ENCODE measurements at places on chromosomes 3 and 15. TPM values are rescaled to one million over a fixed set of nuclear protein-coding genes. Genes with fewer than 3 reads are reported as not detected.

DNA sequence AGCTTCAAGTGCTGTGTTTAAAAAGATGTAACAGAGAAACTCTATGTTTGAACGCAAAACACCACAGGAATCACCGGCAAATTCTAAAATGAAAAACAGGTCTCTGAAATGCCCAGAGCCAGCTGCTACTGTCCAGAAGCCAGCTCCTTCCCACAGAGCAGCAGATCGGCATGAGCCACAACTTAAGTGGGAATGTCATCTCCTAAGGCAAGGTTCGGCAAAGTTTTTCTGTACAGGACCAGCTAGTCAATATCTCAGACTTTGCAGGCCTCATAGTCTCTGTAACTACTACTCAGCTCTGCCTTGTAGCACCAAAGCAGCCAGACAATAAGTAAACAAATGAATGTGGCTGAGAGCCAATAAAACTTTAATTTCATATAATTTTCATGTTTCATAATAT lies 4.9 kb downstream of the PLOD2 start:
- no peaks in the 10 kb centered on the region for H3K27me3 ChIP-seq
- no peak for DNase-seq
- no peaks in the 10 kb centered on the region for H3K4me1 ChIP-seq
- no peaks in the 10 kb centered on the region for H3K36me3 ChIP-seq
- peak overlapping the region; percentile 85 for H3K27ac ChIP-seq

- DNase-seq, result no peak
- no peaks in the 10 kb centered on the region for H3K4me1 ChIP-seq
- H3K27me3 ChIP-seq, result no peaks in the 10 kb centered on the region
- H3K4me3 ChIP-seq, result no peak overlapping the region
- H3K36me3 ChIP-seq, result no peaks in the 10 kb centered on the region
These were observed 1041.3 kb downstream of the ROBO1 start for GRCh38 chr3:78726545-78726944.

- H3K4me1 ChIP-seq, result no peaks in the 10 kb centered on the region
- no peak for DNase-seq
These were observed 316.6 kb downstream of the NTRK3 start for GRCh38 chr15:87939848-87940457.

DNA sequence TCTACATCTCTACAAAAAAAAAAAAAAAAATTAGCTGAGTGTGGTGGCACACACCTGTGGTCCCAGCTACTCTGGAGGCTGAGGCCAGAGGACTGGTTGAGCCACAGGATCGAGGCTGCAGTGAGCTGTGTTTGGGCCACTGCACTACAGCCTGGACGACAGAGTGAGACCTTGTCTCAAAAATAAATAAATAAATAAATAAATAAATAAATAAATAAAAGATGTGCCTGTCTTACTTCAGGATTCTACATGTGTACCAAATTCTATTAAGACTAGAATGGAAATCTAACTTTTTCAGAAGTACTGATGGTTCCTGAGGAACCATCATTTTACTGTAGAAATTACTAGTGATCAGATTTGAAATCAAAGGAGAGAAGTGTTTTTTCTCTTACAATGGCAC lies 51.9 kb downstream of the TTBK2 start:
- no peak overlapping the region for H3K27ac ChIP-seq
- H3K36me3 ChIP-seq, result no peaks in the 10 kb centered on the region
- H3K4me1 ChIP-seq, result peaks cover 4% of the 10 kb centered on the region
- no peak for DNase-seq

DNA sequence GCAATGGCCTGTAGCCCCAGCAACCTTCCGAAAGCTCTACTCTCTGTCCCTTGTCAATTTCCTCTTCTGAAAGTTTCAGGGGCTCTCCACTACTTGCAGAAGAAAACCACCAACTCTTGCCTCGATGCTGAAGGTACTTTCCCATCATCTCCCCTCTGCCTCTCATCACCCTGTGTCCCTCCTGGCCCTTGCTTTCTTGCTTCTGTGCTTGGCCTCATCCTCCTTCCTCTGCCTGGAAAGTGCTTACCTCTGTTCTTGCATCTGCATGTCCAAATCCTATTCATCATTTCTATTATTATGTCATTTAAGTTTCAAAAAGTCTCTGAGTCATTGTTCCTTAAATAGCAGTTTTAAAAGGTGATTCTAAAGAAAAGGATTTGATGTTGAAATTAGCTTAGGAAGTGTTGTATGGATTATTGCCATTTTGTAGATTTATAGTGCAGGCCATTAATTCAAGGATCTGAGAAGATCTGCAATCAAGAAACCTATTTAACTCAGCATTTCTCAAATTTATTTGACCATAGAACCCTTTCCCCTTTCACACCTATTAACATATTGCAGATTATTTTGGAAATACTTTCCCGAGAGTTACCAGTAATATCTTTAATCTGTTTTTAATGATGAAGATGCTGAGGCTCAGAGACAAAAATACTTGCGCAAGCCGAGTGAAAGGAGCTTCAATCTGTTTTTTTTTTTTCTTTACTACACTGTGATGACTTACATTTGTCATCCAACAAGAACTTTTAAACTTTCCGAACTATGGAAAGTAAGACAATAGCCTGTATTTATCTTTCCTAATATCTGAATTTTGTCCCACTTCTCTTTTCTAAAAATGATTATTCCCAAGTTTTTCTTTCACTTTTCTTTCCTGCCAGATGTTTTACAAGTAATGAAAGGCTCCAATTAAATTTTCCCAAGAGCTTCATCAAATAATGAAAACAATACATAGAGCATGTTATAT lies 22.3 kb upstream of the CFAP161 start:
- H3K36me3 ChIP-seq, result no peaks in the 10 kb centered on the region
- H3K4me1 ChIP-seq, result no peaks in the 10 kb centered on the region
- H3K27me3 ChIP-seq, result no peaks in the 10 kb centered on the region

- H3K27ac ChIP-seq, result peak within 1 kb of the TSS; percentile 76
- peak within 1 kb of the TSS; percentile 69 for H3K4me3 ChIP-seq
- H3K4me1 ChIP-seq, result peaks cover 46% of the 10 kb centered on the region
- DNase-seq, result peak; percentile 56
These were observed at the start of gene RFTN1 for GRCh38 chr3:16513141-16514020. RFTN1 (minus strand) TSS chr3:16513699; CDS start chr3:16493869, 19,830 bp downstream.

GRCh38 chr3:9331171-9331570 lies 31.7 kb upstream of the THUMPD3 start:
- no peaks in the 10 kb centered on the region for H3K27me3 ChIP-seq
- H3K27ac ChIP-seq, result no peak overlapping the region
- no peaks in the 10 kb centered on the region for H3K36me3 ChIP-seq
- no peak for DNase-seq
- no peaks in the 10 kb centered on the region for H3K4me1 ChIP-seq

Gene IGSF11
- polyA plus RNA-seq, result 7.4 TPM

All from psoas muscle (tissue), 8 donors.